ENCODE measurements at places on chromosomes 6 and 20.
A peak's percentile ranks its signal among the peaks of the same experiment; 100 is the strongest.

- DNase-seq = no peak
These were observed 123.3 kb downstream of the QRSL1 start for GRCh38 chr6:106752641-106753040.

DNA sequence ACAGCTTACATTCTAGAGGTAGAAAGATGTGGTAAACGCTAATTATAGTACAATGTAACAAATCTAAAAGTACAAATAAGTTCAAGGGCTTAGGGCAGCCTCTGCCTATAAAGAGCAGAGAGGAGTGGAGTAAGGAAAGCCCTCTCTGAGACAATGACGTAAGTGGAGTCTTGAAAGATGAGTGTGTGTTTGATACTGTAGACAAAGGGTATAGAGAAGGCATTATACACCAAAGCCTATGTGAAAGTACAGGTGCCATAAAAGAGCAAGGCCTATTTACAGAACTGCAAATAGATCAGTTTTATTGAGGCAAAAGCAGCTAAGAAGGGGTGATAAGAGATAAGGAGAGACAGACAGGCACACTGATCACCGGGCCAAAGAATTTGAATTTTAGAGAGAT is 10.9 kb downstream of the GOPC start:
- no peak for DNase-seq

DNA sequence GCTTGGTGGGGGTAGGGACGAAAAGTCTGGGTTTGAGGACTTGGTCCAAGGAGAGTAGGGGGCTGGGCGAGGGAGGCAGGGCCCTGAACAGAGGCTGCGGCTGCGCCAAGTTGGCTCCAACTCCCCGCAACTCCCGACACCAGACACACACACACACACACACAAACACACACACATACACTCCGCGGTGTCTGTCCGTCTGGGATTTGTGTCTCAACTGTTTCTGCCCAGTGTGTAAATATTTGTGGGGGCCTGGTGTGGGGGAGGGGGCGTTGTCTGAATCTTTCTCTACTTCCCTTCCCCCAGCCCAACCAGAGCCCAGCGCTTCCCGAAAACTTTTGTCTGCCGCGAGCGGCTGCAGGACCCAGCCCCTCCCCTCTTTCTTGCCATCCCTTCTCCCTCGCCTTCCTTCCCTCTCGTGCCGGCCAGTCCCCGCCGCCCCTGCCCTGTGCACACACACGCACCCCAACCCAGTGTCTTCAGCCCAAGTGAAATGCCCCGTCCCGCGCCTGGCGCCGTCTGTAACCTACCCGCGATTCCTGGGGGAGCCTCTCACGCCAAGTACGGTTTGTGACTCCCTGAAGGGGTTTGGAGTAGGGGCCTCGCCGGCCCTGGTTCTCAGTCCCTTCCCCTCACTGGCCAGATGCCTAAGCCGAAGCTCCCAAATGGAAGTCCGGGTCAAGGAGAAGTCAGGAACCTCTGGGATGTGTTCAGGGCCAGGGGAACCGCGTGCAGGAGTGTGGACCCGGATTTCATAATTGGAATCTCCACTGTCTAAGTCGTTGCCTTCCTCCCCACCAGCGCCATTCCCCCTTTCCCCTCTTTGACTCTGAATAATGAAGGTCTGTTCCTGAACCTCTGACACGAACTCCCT is 904 bp downstream of the MDFI start:
- DNase-seq = no peak

GRCh38 chr6:148263961-148264360 is 78.7 kb upstream of the SASH1 start:
- no peak for DNase-seq

DNA sequence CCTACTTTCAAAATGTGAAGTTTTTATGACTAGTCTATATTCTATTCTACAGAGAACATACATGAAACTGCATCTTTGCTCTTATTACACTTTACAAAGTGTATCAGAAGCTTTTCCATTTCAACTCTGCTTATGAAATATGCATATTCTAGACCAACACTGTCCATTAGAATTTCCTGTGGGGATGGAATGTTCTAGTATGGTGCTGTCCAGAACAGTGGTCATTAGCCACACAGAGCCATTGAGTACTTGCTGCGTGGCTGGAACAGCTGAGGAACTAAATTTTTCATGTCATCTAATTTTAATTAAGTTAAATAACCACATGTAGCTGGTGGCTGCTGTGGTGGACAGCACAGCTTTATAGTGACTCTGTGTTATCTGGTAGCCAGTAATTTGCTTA is 105.9 kb upstream of the PDE10A start:
- no peak for DNase-seq

GRCh38 chr20:21308340-21308739 is 5.2 kb downstream of the XRN2 start:
- no peak for DNase-seq

DNA sequence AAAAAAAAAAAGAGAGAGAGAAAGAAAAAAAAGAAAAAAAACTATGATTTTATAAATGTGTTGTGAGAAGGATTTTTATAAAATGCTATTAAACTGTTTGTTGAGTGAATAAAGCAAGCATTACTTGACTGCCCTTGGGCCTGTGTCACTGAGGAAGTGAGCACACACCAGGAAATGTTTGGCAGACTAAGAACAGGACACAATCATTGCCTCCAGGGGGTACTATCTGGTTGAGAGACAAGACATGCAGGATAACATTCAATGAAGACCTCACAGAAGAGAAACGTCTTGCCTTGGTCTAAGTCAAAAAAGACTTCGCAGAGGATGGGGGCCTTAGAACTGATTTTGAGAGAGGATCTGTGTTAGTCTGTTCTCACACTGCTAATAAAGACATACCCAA is 40.6 kb downstream of the MTFR2 start:
- DNase-seq = no peak

- DNase-seq = no peak
These were observed 91.2 kb upstream of the SCP2D1 start for GRCh38 chr20:18722371-18722770.

DNA sequence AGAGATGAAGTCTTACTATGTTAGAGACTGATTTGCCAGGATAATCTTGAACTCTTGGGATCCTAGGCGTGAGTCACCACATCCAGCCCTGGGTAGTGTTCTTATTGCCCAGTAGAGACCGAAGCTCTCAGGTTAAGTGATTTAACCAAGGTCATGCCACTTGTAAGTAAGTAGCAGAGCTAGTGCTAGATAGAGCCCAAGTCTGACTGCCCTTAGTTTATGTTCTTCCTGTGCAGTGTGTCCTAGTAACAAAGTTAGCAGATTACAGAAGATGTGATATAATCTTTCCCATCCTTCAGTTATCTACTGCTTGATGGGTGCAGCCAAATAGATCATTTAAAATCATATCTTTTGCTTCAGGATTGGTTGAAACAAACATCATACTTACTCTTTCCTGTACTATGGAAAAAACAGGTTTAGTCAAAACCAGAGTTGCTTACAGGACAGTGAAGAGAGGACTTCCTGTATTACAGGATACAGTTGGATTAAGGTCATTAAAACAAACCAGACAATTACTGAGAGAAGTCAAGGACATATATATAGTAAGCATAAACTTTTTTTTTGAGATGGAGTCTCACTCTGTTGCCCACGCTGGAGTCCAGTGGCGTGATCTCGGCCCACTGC is 9.5 kb upstream of the PABPC1L start:
- no peak for DNase-seq

DNA sequence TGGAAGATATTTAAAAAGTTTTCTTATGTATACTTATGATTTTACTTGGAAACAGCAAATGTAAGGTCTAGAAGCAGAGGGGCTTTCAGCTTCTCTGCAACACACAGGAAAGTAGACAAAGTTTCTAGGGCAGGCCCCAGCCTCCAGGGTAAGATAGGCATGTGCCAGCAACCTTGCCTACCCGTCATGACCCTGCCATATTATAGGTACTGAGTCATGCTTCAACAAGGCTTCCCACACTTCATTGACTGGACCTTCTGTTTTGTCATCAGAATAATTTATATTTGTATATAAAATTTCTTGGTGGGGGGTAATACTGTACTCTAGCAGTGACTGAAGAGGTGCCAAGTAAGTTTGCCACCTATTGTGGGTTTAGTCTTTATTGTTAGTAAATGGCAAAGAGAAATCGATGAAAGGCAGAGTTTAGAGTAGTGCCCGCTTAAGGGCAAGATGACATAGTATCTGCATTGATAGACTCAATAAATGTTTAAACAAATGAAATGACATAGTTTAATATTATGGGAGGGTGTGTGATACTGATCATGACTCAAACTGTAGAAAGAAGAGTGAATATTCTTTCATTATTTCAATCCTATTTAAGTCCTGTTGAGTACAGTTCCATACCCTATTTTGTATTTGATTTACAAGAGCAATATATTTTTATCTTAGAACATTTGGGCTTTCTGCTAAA is 95.6 kb downstream of the JARID2 start:
- no peak for DNase-seq

- DNase-seq = no peak
These were observed 15.5 kb downstream of the NOL4L start for GRCh38 chr20:32569380-32570305.

DNA sequence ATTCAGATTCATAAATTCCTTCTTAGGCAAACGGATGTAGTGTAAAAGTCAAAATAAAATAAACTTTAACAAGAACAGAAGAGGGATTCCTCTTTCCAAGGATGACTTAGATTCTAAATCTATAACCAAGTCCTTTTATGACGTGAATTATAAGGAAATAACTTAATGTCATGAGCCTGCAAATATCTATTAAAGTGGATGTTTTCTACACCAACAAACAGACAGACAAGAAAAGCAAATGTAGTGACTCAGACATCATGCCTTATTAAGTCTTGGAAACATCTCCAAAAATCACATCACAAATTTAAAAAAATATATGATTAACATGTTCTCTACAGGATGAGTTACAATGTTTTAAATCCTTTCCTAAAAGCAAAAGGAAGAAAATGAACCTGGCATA is 397.1 kb downstream of the ESR1 start:
- no peak for DNase-seq

DNA sequence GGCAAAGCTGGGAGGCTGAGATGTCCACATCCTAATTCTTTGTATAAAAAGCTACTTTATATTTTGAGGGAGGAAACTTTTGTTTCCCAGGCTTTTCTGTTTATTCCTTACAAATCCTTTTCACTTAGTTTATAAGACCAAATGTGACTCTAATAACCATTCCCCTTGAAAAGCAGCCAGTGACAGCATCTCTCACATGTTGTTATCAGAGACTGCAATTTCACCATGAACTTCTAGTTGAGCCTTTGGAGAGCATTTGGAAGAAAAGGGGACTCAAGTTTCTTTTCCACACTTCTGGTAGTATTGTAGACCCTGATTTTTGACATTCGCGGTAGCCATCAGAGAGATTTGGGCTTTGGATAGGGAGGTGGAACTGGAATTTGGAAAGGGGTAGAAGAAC is 215.8 kb downstream of the RNF144B start:
- no peak for DNase-seq

DNA sequence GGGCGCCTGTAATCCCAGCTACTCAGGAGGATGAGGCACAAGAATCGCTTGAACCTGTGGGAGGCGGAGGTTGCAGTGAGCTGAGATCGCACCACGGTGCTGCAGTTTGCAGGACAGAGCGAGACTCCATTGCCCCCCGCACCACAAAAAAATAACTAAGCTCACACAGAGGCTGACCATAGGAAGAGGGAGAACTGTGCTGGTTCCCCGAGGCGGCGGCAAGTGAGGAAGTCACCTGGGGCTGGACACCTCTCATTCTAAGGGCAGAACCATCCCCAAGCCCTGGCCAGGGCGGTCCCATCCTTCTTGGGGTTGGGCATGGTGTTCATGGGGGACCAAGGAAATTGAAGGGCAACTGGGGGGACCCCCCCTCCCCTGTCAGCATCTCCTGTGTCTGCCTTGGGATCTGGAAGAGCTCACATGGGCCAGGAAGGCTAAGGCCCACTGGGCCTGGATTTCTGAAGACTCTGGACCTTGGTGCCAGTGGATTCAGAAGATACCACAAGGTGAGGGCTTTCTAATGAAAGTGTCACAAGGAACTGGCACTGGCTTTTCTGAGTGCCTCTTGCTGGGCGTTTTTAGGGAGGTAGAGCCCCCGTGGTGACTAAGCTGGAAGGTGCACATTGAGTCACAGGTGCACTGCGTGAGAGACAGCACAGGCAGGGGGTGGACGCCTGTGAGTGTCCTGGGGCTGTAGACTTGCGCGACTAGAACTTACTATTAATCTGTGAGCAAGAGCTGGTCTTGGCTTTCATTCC is 11.5 kb downstream of the IRF4 start:
- no peak for DNase-seq

- peak; percentile 22 for DNase-seq
These were observed 81.7 kb upstream of the NFATC2 start for GRCh38 chr20:51624157-51624731.

GRCh38 chr6:24957199-24957598 is 21.4 kb upstream of the RIPOR2 start:
- no peak for DNase-seq

DNA sequence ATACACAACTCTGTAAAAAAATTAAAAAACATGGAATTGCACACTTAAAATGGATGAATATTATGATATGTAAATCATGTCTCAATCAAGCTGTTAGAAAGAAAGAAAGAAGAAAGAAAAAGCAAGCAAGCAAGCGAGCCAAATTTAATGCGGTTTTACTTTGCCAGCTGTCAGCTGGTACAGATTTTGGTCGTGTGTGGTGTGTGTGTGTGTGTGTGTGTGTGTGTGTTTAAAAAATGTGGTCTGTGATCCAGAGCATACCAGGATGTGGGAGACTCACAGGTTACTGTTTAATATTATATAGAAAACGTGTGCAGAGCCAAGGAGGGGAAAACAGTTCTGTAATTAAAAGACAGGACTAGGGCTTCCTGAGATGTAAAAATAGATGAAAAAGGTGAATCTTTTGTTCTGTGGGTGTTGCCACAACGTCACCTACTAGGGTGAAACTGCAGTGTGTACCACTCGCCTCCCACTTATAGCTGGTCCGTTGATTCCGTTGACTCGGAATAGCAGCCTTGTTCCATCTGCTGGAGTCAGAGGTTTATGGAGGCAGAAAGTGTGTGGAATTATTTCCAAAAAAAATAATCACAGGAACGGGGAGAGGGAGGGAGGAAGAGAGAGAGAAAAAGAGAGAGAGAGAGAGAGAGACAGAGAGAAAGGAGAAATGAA is 197.7 kb downstream of the BCAS1 start:
- DNase-seq = peak; percentile 33

GRCh38 chr6:139642346-139642745 is 267.9 kb upstream of the CITED2 start:
- no peak for DNase-seq

DNA sequence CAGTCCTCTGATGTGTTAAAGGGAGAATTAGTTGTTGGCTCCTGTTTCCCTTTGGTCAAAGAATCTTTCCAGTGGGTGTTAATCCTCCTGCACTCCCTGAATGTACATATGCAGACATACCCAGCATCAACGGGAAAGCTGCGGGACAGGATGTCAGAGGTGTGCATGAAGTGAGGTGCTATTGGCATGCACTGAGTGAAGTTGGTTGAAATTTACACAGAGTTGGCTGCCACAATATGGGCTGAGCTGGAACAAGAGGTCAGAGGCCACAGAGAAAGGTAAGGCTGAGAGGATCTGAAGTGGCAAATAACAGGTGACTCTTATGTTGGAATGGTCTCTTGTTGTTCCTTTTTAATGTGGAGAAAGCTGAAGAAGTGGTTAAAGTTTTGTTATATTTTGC is 82.7 kb upstream of the AKIRIN2 start:
- DNase-seq = no peak
